Epithelial cell of prostate (primary cell): ENCODE measurements at places on chromosomes 12 and 14.
A peak's percentile ranks its signal among the peaks of the same experiment; 100 is the strongest.

- DNase-seq, result no peak
Observed at GRCh38 chr14:104966981-104967385, 11.2 kb downstream of the AHNAK2 start.

DNA sequence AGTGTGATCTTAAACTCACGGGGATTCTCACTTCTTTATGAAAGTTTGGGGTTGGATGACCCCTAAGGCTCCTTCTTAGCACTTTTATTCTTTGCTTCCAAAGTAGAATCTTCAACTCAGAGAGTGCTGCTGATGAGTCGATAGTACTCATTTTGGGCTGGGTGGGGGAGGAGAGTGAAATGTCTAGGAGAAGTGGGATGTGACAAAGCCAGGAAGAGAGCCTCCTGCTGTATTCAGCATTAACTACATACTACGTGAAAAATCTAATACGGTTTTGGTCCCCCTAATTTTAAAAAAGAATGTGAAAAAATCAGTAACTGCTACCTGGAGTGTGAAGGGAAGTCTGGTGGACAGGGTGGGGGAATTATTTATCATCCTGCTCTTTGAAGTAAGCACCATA is 148.3 kb downstream of the SAMD4A start:
- DNase-seq, result no peak

GRCh38 chr12:1984759-1985158 is 19.5 kb downstream of the DCP1B start:
- DNase-seq, result no peak

- DNase-seq, result no peak
Observed at GRCh38 chr12:26195250-26195640, at the start of gene SSPN. TSS of gene SSPN (plus strand) at chr12:26195573. CDS start at chr12:26195673, 100 bp downstream.

DNA sequence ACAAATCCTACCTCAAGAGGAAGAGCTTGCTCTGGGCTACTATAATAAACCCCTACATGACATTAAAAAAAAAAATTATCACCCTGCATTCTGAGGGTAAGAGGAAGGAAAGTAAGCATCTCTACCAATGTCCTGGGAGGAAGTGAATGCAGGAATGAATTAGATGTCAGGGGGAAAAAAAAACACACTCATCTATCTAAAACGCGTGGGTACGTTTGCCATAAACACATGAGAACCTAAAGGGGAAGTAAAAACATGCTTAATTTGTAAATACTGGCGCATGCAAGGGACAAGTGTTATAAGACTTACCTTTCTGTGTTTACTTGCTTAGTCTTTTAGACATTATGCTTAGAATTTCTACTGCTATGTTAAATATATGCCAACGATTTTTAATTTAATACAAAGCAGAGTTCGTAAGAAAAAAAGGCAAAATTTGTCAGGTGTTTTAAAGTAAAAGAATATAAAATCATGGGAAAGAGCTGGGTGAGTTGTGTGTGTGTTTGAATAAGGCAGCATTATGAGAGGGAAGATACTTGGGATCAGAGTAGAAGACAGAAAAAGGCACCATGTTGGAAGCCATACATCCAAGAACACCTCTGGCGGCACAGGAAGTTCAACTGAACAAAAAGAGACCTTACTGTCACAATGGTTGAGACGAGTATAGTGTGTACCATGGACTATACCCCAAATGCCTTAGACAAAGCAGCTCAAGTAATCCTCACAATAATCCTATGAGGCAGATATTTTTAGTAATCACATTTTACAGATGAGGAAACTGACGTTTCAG is 1.5 kb downstream of the TMED8 start:
- no peak for DNase-seq

DNA sequence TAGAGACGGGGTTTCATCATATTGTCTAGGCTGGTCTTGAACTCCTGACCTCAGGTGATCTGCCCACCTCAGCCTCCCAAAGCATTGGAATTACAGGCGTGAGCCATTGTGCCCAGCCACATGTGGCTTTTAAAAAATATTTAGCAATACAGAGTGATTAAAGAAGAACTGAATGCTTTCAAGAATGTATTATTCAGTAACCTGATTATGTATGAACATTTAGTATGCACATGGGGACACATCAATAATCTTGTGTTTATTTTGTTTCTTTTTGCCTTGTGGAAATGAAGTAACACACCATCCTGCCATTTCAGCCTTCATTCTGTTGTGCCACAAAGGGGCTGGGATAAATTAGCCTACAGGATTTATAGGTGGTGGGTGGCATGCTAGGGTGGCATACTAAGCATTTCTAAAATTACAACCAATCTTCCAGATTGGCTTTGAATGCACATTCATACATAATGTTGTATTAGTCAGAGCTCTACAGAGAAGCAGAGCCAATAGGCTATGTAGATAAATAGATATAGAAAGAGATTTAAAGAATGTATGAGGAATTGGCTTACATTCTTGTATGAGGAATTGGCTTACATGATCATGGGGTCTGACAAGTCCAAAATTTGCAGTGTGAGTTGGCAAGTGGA is 25.5 kb upstream of the TXNRD1 start:
- no peak for DNase-seq

- no peak for DNase-seq
Observed at GRCh38 chr12:80847575-80847974, 90.2 kb downstream of the LIN7A start.

DNA sequence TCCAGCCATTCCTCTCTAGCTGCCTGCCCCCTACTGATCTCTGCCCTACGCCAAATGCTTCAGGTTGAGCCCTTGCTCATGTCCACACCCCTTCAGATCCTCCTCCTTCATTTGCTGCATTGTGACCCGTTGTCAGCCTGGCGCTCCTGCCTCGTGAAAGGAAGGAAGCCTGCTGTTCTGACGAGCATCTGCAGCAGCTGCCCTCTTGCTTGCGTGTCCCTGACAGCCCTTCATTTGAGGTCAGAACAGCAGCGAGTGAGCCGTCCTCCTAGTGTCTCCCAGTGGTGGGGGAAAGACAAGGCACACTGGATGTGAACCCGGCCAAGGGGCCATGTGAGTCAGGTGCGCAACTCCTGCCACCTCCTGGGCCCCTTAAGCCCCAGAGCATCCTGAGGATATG is 3.0 kb upstream of the PIANP start:
- no peak for DNase-seq

DNA sequence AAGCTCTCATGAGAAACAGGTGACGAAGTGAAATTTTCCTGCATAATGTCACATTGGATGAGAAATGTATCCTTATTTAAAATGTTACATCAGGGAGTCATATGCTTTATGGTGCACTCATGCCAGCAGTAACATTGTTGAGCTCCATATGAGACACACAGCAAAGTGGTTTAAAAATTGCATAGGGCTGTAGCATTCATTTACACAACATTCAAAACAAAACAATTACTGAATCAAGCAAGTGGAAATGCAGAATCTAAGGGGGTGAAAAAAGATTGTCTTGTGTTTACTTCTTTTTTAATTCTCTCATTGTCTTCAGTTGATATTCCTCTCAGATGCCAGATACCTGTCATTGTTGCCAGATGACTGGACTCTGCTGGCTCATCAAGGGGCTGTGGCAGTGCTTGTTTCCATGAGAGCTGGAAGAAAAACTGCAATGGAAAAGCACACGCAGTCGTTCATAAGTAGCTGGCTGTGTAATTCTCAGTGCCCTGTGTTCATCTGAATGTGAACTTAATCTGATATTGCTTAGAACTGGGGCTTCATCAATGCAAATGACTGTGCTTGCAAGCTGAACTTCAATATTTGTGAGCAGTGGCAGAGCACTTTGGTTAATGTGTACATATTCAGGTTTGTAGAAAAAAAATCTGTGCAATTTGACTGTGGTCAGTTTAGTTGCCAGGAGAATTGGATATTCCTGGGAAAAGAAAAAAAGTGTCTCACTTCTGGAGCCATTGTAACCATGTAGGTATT is 305.6 kb downstream of the RAD51B start:
- DNase-seq, result no peak

DNA sequence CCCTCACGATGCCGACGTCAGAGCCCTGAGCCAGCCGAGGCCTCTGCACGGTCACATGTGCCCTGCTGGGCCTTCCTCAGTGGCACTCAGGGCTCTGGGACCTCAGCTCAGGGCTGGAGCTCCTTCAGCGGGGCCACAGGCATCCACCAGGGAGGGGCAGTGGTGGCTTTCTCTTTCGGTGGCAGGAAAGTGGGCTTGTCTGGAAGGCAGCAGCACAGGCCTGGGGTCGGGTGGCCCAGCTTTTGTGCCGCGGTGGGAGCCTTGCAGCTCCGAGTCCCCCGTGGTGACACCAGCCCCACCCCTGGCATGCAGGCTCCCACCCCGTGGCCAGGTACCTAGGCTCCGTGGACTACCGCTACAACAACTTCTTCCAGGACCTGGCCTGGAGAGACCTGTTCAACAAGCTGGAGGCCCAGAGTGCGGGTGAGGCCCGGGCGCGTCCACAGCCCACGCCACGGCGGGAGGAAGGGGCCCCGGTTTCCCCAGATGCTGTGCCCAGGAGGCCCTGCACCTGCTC is 14.2 kb upstream of the TEX22 start:
- DNase-seq, result no peak

GRCh38 chr12:109497675-109498074 is 20.2 kb downstream of the UBE3B start:
- DNase-seq, result peak; percentile 59

DNA sequence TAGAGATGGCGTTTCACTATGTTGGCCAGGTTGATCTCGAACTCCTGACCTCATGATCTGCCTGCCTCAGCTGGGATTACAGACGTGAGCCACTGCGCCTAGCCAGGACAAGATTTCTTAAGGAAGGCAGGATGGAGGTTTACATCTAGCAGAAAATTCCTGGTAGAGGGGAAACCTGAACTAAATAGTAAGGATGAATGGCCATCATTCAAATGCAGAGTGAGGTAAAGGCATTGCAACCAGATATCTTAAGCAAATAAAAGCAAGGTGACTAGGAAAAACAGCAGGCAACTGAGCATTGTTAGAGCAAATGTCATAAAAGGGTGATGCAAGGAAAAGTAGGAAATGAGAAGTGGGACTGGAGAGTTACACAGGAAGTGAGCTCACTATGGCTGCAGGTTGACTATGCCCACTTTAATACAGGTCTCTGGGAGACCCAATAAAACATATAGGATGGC is 133.0 kb downstream of the SOX5 start:
- no peak for DNase-seq

GRCh38 chr14:80602946-80603345 is 338.6 kb downstream of the CEP128 start:
- DNase-seq, result no peak

DNA sequence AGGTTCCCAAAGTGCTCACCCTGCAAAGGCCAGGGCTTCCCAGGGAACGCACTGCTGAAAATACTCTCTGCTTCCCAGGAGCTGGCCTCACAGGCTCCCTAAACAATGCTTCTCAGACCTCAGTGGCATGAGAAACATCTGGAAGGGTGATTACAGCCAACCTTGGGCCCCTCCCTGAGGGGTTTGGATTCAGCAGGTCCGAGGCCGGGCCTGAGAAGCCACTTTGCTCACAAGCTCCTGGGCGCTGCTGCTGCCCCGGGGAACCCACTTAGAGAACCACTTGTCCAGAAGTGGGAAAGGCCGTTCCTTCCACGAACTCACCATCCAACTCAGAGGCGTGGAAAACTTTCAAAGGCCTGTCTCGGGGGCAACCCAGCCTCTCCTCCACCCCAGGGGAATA is 130.5 kb downstream of the PIWIL1 start:
- no peak for DNase-seq

- DNase-seq, result no peak
Observed at GRCh38 chr12:58814036-58814435, 106.3 kb downstream of the LRIG3 start.

DNA sequence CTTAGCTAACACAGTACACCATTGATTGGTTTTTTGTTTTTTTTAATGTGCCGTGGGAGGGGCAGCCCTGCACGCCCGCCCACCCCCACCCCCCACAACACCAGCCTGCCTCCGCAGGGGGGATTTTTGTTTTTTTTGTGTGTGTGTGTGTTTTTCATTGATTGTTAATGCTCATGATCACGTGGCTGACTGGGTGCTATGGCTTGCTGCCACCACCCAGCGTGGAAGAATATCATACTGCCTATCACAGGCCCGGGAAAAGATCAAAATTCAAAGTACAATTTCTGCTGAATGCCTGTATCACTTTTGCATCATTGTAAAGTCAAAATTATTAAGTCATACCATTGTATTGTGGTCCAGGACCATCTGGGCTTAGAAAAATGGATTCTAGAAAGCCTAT is 8.3 kb downstream of the RESF1 start:
- DNase-seq, result no peak

DNA sequence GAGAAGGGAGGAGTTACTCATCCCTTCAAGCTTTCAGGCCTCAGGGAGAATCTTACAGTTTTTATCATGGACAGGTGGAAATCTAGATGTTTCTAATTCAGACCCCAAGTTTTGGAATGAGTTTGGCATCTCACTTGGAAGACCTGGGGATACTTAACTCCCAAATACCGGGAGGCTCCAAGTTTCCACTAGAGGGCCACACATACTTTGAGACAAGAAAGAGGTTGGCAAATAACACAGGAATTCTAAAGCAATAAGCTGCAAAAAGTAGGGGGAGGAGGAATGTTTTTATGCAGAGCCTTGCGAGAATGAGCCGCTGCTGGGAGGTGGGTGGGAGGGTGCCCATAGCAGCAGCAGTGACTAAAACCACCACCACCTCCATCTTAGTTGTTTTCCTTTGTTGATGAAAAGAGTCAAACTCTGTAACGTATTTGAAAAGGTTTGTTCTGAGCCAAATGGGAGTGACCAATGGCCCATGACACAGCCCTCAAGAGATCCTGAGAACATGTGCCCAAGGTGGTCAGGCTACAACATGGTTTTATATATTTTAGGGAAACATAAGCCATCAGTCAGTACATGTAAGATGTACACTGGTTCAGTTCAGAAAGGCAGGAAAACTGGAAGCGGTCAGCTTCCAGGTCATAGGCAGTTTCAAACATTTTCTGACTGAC is 34.2 kb upstream of the RNASE1 start:
- DNase-seq, result no peak

DNA sequence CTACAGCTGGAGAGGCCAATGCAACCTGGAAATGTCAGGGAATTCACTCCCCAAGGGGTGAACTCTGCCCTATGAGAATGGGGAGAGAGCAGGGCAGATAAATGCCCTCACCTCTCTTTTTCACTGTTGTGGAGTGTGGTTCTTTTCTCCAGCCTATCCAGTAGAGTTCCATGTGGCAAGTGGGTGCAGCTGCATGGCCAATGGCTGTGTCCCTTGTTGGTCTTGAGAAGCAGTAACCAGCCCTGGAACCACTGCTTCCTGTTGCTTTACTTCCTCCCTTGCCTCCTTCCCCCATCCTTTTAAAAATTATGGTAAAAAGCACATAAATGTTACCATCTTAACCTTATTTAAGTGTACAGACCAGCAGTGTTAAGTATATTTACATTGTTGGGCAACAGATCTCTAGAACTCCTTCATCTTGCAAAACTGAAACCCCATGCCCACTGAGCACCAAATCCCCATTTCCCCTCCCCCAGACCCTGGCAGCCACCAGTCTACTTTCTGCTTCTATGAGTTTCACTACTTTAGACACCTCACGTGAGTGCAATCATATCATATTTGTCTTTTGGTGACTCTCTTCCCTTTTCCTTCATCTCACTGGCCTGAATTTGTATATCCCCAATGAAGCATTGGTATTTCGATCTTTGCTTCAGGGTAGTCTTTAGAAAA is 77.0 kb upstream of the GRIP1 start:
- no peak for DNase-seq

- no peak for DNase-seq
Observed at GRCh38 chr12:42208574-42208973, 29.5 kb downstream of the YAF2 start.
